ENCODE measurements at places on chromosomes 4 and X.

GRCh38 chrX:11768039-11768438 is 10.0 kb downstream of the MSL3 start:
- DNase-seq = no peak

DNA sequence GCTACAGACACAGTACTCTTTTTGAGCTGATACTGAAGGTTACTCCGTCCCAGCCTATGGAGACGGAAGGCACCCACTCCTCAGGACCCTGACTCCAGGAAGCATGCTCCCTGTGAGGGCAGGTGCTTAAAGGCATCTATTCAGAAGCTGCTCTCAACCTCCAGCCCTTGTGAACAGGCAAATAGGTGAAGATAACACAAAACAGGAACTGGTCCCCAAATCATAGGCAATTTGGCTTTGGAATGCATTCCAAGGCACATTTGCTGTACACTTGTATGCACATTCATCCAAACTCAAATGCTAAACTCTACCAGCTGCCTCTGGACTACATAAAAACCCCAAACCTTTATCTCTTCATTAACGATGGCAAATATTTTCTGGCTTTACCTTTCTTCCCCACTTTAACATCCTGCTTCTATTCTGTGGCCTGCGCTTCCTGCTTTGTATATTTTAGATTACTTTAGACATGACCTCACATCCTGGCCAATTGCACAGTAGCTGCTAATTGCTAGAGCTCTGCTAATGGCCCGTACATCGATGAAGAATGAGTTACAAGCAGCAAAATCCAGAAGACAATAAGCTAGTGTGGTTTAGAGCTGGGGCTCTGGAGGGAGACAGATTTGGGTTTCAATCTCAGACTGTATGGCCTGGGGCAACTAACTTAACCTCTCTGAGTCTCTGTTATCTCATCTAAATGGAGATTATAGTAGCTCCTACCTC is 3.2 kb downstream of the SEL1L3 start:
- DNase-seq = peak; percentile 14

DNA sequence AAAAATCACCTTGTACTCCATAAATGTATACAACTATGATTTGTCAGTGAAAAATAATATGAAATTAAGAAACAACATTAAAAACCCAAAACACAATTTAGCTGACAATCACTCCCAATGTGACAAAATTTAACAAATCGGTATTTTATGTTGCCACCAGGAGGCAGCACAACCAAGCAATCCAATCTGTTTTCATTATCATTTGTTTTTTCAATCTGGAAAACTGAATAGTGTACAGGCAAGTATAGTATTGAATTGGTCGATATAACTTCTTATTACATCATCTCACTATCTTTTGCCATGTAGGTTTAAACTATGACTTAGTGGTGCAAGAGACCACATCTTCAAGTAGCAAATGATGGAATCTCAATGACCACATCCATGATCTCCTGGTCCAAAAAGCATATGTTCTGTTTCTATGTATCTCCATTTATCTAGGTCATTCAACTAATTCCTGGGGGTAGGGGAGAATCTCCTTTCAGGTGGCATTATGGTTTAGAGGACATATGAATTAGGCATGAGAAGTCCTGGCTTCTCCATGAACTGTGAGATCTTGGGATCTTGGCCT is 112.9 kb upstream of the AGA start:
- peak; percentile 50 for DNase-seq

DNA sequence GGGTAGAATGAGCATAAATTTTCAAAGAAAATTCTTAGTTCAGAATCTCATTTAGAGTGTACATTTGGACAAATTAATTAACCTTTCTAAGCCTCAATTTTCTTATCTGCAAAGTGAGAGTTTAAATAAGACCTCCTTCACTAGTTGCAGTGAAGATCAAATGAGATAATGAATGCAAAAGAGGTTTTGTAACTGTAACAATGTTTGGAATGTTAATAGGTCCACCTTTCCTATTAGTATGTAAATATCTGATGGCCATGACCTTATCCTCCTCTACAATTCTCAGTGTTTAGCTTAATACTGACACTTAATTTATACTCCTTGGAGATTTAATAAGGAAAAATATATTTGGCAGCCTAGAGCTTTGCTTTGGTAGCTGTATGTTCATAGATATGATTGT is 138.8 kb downstream of the GABRG1 start:
- no peak for DNase-seq

DNA sequence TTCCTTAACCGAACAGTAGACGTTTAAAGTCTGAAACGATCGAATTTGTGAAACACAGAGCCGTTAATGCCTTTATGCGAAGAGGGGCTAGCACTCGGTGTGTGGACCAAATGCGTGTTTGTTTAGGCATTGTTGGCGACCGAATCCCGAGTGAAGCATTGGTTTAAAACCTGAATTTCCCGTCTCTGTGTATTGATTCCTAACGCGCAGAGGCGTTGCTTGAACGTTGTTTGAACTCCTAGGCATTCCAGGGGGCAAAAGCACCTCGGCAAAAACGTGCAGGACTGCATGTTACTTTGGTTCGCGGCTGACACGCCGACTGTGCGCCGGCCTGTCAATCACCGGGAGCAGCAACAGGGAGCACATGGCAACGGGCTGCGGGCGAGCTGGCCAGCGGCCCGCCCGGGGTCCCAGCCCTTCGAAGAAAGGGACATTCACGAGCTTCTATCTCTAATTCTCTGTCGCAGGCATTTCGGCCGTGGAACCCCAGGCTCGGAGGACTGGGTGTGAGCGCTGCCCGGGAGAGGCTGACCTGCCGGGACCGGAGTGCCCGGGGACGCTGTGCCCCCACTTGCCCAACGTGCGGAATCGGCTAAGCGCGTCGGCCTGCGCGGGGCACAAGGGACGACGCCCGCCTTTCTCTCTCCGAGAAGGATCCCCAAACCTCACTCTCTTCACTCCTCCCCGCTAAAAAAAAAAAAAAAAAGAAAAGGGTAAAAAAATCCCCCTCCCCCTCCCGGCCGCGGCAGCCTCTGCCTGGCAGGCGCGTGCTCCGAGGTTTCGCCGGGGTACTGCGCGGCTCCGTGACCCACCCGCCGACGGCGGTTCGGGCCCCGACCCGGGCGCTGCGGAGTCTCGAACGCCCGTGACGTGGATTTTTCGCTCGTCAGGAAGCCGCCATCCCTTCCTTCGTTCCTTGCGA is 810 bp downstream of the SPRY1 start:
- peak; percentile 70 for DNase-seq

- peak; percentile 59 for DNase-seq
These were observed 1508.9 kb downstream of the STIM2 start for GRCh38 chr4:28369499-28369898.

- no peak for DNase-seq
These were observed 115.7 kb upstream of the GPC4 start for GRCh38 chrX:133530960-133531359.

GRCh38 chr4:150001815-150002214 is 76.4 kb upstream of the DCLK2 start:
- peak; percentile 21 for DNase-seq

GRCh38 chr4:59553063-59553720 is 1646.9 kb upstream of the ADGRL3 start:
- DNase-seq = peak; percentile 15

- no peak for DNase-seq
These were observed 84.3 kb downstream of the REPS2 start for GRCh38 chrX:17030580-17031270.
